ENCODE measurements at places on chromosomes 4 and X. TPM values are rescaled to one million over a fixed set of nuclear protein-coding genes. Genes with fewer than 3 reads are reported as not detected.

GRCh38 chrX:153719238-153719637 is 4.9 kb downstream of the BCAP31 start:
- H3K27ac ChIP-seq: no peak overlapping the region
- no peak for DNase-seq
- no peak overlapping the region for H3K4me3 ChIP-seq

DNA sequence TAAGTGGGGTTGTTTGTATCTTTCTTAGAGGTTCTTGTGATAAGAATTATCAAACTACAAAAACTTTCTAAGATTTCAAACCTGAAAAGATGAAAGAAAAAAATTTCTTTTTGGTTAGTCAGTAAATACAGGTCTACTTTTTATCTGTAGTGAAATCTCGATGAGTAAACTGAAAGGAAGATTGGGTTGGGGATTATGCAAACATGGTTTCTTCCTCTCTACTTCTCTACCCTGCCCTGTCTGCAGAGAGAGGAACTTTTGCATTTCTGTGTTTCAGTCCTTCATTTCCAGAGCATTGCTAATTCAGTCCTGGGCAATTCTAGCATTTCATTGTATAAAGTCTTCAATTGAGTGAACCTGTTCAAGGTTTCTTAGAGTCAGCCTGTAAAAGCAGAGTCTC is 51.6 kb upstream of the IL2 start:
- no peaks in the 10 kb centered on the region for H3K27me3 ChIP-seq
- H3K4me1 ChIP-seq: no peaks in the 10 kb centered on the region
- no peak overlapping the region for H3K27ac ChIP-seq
- no peaks in the 10 kb centered on the region for H3K36me3 ChIP-seq
- H3K4me3 ChIP-seq: no peak overlapping the region

DNA sequence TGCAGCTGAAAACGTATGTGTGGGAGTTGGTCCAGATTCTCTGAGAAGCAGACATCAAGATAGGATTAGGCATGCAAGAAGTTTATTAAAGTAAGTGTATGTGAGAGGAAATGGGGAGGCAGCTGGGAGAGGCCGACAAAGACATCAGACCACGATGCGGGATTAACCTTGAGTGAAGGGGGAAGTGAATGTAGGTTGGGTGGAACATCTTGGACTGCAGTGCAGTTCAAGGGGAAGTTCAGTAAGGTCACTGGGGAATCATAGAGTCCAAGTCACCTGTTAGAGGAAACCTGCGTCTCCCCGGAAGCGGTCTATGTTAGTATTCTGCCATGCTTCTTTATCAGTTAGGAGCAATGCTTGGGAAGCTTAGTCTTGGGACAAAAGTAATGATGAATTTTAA is 22.0 kb downstream of the CXCL8 start:
- no peaks in the 10 kb centered on the region for H3K27me3 ChIP-seq
- H3K36me3 ChIP-seq: no peaks in the 10 kb centered on the region
- DNase-seq: no peak
- H3K27ac ChIP-seq: no peak overlapping the region
- no peaks in the 10 kb centered on the region for H3K4me1 ChIP-seq

DNA sequence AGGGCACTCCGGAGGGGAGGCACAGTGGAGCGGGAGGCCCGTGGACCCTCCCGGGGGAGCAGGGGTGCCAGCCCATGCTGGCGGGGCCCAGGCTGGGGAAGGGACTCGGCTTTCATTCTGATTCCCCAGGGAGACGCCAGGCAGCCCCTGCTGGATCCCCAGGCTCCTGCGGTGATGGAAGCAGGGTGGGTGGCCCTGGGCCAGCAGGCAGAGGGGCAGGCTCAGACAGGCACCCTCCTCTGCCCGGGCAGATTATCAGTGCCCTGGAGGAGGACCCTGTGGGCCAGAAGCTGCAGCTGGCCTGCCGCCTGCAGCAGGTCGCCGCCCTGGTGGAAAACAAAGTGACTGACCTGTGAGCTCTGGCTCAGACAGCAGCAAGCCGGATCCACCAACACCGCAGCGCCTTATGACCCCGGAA is 2.1 kb upstream of the SRPK3 start:
- DNase-seq: no peak
- H3K27ac ChIP-seq: no peak overlapping the region
- H3K4me1 ChIP-seq: peaks cover 37% of the 10 kb centered on the region
- peaks cover 8% of the 10 kb centered on the region for H3K36me3 ChIP-seq
- H3K4me3 ChIP-seq: no peak overlapping the region
- H3K27me3 ChIP-seq: no peaks in the 10 kb centered on the region

DNA sequence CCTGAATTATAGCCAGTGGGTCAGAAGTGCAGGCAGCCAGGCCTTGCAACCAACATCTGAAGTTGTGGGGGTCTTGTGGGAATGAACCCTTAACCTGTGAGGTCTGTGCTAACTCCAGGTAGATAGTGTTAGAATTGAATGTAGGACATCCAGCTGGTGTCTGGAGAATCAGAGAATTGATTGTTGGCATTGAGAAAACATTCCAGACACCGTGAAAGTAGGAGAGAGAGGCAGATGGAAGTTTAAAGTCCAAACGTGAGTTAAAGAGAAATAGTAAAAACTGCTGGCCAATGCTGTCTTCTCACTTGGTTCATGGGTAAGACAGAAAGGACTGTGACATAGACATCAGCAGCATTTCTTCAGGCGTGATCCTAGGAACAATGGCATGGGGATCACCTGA is 27.7 kb downstream of the CASP3 start:
- no peaks in the 10 kb centered on the region for H3K4me1 ChIP-seq
- no peak overlapping the region for H3K27ac ChIP-seq
- H3K36me3 ChIP-seq: peaks cover 12% of the 10 kb centered on the region
- H3K27me3 ChIP-seq: no peaks in the 10 kb centered on the region

- no peaks in the 10 kb centered on the region for H3K36me3 ChIP-seq
- DNase-seq: no peak
Observed at GRCh38 chr4:142567620-142568451, 278.3 kb downstream of the INPP4B start.

The H2BW2 gene
- total RNA-seq: not detected
